ENCODE measurements at places on chromosomes 1 and 21. TPM values are rescaled to one million over a fixed set of nuclear protein-coding genes. Genes with fewer than 3 reads are reported as not detected.

The RNF186 gene
- 18.8 TPM for polyA plus RNA-seq

The SIPA1L2 gene
- polyA plus RNA-seq = 14.3 TPM

The CYP4Z1 gene
- 0.03 TPM for polyA plus RNA-seq

The AVPR1B gene
- 0.81 TPM for polyA plus RNA-seq

The SCCPDH gene
- 44.3 TPM for polyA plus RNA-seq

The RHD gene
- polyA plus RNA-seq = 1.5 TPM

The MROH9 gene
- not detected for polyA plus RNA-seq

The MGST3 gene
- polyA plus RNA-seq = 148 TPM

The TCHHL1 gene
- not detected for polyA plus RNA-seq

The LIN28A gene
- 0.03 TPM for polyA plus RNA-seq

The IL19 gene
- not detected for polyA plus RNA-seq

The NBPF6 gene
- polyA plus RNA-seq = not detected

The TSEN15 gene
- 29.1 TPM for polyA plus RNA-seq

The BARHL2 gene
- not detected for polyA plus RNA-seq

The TAS1R1 gene
- polyA plus RNA-seq = 0.27 TPM

The CD247 gene
- polyA plus RNA-seq = 7.4 TPM

The CSF3R gene
- 4.1 TPM for polyA plus RNA-seq

The CFHR1 gene
- 0.16 TPM for polyA plus RNA-seq

The AK5 gene
- 4.2 TPM for polyA plus RNA-seq

The CLDN17 gene
- polyA plus RNA-seq = not detected

The C1orf94 gene
- not detected for polyA plus RNA-seq

The NUP210L gene
- polyA plus RNA-seq = 0.03 TPM

The WNT3A gene
- polyA plus RNA-seq = not detected

The MAP3K21 gene
- polyA plus RNA-seq = 11.0 TPM

The CFAP74 gene
- 1.4 TPM for polyA plus RNA-seq

The LEFTY2 gene
- polyA plus RNA-seq = 0.25 TPM

The FCER1G gene
- 35.9 TPM for polyA plus RNA-seq

The RALGPS2 gene
- 25.5 TPM for polyA plus RNA-seq

The ZNF683 gene
- 0.27 TPM for polyA plus RNA-seq

The ZNF593OS gene
- polyA plus RNA-seq = 1.2 TPM

The TPR gene
- polyA plus RNA-seq = 61.0 TPM

The CA14 gene
- 0.81 TPM for polyA plus RNA-seq

The TLCD4 gene
- polyA plus RNA-seq = 4.9 TPM

The NENF gene
- 43.6 TPM for polyA plus RNA-seq

The CELA3B gene
- polyA plus RNA-seq = 0.21 TPM

The FCMR gene
- 4.4 TPM for polyA plus RNA-seq

The CFHR4 gene
- polyA plus RNA-seq = not detected

The ITGB3BP gene
- 34.3 TPM for polyA plus RNA-seq

The NHLH1 gene
- polyA plus RNA-seq = 0.19 TPM

The VWA5B1 gene
- polyA plus RNA-seq = 0.40 TPM

Measured in large intestine (tissue), 12 donors.